ENCODE measurements at places on chromosomes 7 and 10.

- DNase-seq, result no peak
Observed at GRCh38 chr10:128631801-128632241, 505.6 kb upstream of the MKI67 start.

DNA sequence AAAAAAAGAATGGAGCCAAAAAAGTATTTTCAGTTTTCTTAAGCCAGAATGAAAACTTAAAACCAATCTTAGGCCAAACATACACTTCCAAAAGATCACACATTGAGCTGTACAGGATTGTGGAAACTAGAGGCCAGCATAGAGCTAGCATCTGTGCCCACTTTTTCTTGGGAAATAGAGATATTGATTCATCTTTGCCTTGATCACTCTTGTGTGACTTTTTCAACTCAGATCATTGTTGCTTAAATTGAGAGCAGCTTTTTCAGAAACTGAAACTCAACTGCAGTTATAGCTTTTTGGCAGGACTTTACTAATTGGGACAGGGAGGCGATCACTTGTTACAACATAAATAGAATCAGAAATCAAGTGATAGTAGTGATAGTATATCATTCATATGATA, 132.2 kb downstream of the PRKG1 start:
- DNase-seq, result no peak

GRCh38 chr10:118978998-118979350, 50.5 kb upstream of the NANOS1 start:
- DNase-seq, result no peak

DNA sequence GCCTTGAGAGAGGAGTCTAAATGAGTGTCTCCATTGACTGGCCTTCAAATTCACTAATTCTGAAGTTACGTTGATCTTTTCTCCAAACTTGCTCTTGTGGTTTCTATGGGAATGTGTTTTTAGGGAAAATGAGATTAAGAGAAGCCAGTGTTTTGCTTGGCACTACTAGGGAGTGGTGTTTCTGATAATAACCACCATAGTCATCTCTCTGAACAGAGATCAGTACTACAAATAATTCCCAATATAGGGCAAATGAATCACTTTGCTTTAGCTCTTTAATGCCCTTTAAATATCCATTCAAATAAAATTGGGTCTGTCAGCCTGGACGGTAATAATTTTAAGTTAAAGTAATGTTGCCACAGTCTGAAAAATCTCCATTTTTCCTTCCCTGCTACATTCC, 90.8 kb downstream of the NRF1 start:
- no peak for DNase-seq

DNA sequence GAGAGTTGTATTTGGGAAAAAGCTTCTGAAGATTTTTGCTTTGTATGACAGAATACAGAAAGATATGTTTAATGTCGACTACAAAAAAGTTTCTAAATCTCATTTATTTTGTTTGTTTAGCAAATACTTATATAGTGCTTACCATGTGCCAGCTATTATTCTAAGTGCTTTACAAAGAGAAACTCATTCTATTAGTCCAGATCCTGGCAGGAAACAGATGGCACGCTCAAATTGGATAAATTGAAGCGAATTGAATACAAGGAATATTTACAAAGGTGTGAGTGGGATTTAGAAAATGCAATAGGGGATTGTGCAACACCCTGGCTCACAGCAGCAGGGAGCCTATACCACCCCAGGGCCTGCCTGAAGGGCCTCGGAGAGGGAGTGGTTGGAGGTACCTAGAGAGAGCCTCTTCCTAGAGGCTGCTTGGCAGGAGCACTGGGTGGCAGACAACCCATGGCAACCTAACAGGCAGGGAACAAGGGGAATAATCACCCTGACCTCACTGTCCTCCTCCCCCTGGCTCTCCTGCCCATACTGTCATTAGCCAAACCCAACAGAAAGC, 27.6 kb upstream of the FAM204A start:
- no peak for DNase-seq

- no peak for DNase-seq
Observed at GRCh38 chr7:118794419-118794818, 569.9 kb downstream of the ANKRD7 start.

- DNase-seq, result no peak
Observed at GRCh38 chr7:146067880-146068279, 48.7 kb upstream of the CNTNAP2 start.

GRCh38 chr7:34752929-34753328, 94.9 kb downstream of the NPSR1 start:
- DNase-seq, result no peak

DNA sequence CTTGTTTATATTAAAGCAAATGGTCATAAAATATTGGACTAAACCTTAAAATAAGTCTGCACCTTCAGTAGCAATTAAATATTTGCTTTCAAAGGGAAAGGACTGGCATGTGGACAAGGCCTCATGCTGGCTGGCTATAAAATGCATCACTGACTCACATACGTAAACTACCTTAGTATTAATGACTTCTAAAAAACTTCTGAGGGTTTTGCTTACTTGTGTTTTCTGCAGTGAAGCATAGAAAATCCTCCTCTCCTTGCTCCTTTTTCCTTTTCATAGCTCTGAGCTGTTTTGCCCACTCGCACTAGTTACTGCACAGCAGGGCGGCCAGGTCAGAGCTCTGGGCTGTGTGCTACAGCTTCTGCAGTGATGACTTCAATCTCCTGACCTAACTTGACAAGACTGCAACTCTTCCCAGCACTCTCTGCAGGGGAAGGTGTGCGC, 82.3 kb downstream of the CUL2 start:
- DNase-seq, result no peak

DNA sequence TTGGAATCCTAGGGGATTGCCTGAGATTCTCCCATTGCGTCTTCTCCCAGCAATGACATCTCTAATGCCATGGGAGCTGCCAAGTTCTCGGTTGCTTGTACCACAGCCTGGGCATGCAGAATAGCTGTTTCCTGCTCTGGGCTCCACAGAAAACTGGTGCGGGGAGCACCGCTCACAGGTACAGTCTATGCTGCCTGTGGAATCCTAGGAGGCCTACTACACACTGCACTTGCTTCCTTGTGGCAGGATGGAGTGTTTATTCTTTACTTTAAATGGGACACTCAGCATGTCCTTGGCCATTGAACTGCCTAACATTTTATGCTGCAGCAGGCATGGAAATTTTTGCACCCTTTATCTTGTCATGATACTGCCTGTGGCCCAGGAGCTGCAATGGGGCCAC, 378.8 kb upstream of the SHH start:
- DNase-seq, result no peak

- no peak for DNase-seq
Observed at GRCh38 chr10:22670788-22671187, 43.6 kb downstream of the PIP4K2A start.

DNA sequence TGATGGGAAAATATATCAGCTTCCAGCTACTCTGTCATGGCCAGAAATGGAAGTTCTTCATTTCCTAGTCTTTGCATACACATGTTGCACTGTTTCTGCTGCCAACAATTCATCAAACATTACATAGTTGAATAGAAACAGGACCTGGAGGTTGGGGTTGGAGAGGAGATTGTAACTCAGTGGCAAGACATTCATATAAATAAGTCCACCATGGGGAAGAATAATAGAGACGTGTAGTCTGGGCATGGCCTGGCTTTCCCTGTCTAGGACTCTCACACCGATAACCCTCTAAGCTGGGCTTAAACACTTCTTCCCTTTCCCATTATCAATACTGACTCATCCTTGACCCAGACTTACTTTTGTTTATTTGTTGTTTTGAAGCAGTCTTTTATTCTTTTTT, 155.7 kb downstream of the PLPP4 start:
- no peak for DNase-seq

DNA sequence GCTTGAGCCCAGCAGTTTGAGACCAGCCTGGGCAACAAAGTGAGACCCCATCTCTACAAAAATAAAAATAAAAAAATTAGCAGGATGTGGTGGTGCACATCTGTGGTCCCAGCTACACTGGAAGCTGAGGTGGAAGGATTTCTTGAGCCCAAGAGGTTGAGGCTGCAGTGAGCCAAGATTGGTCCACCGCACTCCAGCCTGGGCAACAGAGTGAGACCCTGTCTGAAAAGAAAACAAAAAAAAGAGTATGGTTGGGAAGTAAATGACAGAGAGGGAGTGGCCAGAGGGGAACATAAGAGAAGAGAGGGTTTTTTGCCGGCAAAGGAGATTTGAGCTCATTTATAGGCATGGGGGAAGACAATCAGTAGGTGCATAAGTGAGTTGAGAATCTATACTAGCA, 19.7 kb downstream of the PLXDC2 start:
- DNase-seq, result no peak

DNA sequence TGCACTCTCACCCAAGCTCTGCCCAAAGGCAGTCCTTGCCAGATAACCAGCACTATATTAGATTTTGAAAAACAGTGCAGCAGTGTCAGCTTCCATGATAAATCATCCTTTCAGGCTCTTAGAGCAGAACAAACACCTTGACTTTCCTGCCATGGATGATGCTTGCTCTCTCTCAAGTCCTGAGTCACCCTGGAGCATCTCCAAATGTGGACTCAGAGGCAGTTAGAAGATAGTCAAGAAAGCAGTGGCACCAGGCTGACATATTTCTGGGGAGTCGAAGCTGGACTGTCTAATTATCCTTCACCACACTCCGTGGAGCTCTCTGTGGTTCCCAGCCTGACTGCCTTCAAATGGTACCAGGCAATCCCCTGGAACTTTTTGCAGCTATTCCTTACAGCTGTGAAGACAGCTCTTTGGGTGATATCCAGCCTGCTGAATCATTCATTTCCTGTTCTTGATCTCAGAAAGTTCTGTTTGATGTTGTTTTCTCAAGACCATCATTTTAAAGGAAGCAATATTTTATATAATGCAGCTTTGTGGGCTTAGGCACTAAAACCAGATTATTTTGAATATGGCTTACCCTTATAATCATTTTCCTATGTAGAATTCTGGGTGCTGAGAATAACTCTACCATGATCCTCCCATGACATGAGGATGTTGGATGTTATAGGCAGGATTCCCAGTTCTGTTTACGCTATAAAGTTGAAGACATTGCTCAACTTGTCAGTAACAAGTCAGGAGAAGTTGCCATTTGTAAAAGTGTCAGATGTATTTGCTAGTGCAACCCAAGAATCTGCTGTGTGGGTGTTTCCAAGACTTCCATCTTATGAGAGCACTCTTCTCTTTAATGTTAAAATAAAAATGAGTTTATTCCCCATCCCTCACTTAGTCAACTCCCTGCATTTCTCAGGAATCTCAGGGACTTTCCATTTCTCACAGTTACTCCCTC, 233.8 kb downstream of the C7orf25 start:
- DNase-seq, result no peak

Measured in activated CD8-positive, alpha-beta memory T cell treated with anti-CD3 and anti-CD28 coated beads for 1 hour (primary cell).